ENCODE measurements at places on chromosomes 6 and 20.
A peak's percentile ranks its signal among the peaks of the same experiment; 100 is the strongest.

- no peaks in the 10 kb centered on the region for H3K4me1 ChIP-seq
- peaks cover 100% of the 10 kb centered on the region for H3K27me3 ChIP-seq
- DNase-seq = no peak
Measured at GRCh38 chr6:27288136-27289044, 23.7 kb downstream of the POM121L2 start.

DNA sequence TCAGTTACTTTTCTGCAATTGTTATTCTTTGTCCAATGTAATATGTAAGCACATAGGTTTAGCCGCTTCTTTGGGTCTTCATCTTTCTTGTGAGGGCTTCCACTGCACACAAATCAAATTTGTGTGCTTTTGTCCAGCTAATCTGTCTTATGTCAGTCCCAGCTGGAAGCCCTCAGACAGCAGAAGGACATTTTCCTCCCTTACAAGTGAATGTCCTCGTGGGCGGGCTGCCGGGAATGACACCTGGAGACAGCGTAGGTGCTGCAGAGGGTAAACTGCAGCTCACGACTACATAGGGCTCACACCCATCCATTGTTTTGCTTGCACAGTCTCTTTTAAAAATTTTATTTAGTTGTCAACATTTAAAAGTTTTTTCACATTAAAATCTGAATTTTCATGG, 24.6 kb upstream of the PPP1R14C start:
- H3K4me1 ChIP-seq = no peaks in the 10 kb centered on the region
- no peak for DNase-seq
- no peak overlapping the region for H3K4me3 ChIP-seq
- H3K27me3 ChIP-seq = no peaks in the 10 kb centered on the region
- H3K36me3 ChIP-seq = no peaks in the 10 kb centered on the region

- H3K4me1 ChIP-seq = peaks cover 34% of the 10 kb centered on the region
- H3K27ac ChIP-seq = peak overlapping the region; percentile 95
- peak; percentile 42 for DNase-seq
- H3K36me3 ChIP-seq = no peaks in the 10 kb centered on the region
- no peaks in the 10 kb centered on the region for H3K27me3 ChIP-seq
- peak overlapping the region; percentile 94 for H3K4me3 ChIP-seq
Measured at GRCh38 chr6:149750136-149750609, 632 bp downstream of the PCMT1 start.

GRCh38 chr6:56949265-56949664, 5.6 kb upstream of the BEND6 start:
- peaks cover 33% of the 10 kb centered on the region for H3K27me3 ChIP-seq
- peaks cover 9% of the 10 kb centered on the region for H3K4me1 ChIP-seq
- no peaks in the 10 kb centered on the region for H3K36me3 ChIP-seq
- no peak for DNase-seq

DNA sequence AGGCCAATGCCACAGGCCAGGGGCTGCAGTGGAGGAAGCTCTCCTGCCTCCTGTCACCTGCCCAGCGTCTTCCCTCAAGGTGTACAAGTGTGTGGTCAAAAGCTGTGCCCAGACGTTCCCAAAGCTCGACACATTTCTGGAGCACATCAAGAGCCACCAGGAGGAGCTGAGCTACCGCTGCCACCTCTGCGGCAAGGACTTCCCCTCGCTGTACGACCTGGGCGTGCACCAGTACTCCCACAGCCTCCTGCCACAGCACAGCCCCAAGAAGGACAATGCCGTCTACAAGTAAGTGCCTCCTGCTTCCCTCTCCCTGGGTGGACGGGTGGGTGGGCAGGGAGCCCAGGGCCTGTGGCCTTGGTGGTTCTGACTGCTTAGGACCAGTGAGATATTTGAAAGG, 38.2 kb downstream of the ZNF341 start:
- H3K36me3 ChIP-seq = peaks cover 3% of the 10 kb centered on the region
- H3K4me3 ChIP-seq = no peak overlapping the region
- H3K4me1 ChIP-seq = no peaks in the 10 kb centered on the region
- no peak overlapping the region for H3K27ac ChIP-seq
- no peaks in the 10 kb centered on the region for H3K27me3 ChIP-seq

GRCh38 chr6:170203212-170203611, 87.7 kb downstream of the DLL1 start:
- DNase-seq = no peak
- no peak overlapping the region for H3K27ac ChIP-seq
- H3K27me3 ChIP-seq = no peaks in the 10 kb centered on the region
- no peak overlapping the region for H3K4me3 ChIP-seq

Data from transverse colon (tissue), 4 donors.